ENCODE measurements at places on chromosomes 5 and 9.

DNA sequence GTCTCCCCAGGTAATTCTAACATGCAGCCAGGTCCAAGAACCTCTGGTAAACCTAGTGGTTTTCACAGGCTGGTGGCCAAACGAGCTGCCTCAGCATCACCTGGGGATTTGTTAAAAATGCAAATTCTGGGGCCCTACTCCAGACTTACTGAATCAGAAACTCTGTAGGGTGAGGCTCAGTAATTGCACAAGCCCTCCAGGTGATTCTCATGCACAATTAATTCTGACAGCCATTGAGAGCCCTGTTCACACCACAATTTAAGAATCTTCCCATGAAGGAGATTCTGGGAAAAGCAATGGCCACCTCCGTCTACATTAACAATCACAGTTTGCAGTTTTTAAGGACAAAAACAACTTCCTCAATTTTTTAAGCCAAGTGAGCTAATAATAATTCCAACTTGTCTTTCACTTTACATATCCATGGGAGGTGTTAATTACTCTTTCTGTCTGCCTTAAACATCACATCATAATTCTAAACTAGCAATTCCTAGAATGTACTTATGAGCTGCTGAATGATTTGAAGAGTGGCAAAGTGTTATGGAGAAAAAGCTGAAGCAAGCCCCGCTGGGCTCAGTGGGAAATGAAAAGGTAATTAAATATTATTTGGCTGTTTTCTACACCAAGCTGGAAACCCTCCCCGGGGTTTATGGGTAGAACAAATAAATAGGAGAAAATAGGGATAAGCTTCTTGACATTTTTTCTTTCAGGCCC lies 70.0 kb downstream of the GLDC start:
- no peak for DNase-seq

GRCh38 chr9:92722386-92723298 lies 42.0 kb downstream of the BICD2 start:
- DNase-seq: no peak

- DNase-seq: peak; percentile 90
Observed at GRCh38 chr9:98796364-98797101, at the start of gene ANKS6. TSS of gene ANKS6 (minus strand) at chr9:98796555. CDS start at chr9:98796491, 64 bp downstream.

DNA sequence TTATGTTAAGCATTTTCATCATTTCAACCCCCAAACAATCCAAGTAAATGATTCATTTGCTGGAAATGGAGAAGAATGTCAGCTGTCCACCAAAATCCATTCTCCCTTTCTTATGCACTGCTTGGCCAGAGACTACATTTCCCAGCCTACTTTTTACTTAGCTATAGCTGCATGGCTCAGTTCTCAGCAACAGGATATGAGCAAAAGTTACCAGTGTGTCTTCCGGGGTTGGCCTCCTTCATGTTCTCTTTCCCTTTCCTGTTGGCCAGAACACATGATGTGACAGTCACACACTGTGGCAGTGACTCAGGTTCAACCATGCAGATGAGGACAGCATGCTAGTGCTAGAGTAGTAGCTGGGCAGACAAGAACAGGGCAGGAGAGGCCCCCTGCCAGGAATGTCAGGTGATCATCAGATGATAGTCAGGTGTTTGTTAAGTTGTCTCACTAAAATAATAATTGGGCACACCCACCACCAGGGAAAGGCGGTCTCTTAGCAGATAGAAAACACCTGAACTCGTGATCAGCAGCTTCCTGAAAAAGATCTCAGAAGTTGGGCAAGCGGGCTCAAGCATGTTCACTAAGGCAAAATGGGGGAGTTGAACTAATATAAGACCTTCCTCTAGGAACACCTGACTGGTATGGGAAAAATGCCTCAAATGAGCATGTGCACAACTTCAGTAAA lies 12.2 kb downstream of the GPR150 start:
- DNase-seq: peak; percentile 60

GRCh38 chr5:60945813-60946187 lies 795 bp downstream of the NDUFAF2 start:
- no peak for DNase-seq

- no peak for DNase-seq
Observed at GRCh38 chr5:76999451-76999850, 30.8 kb upstream of the AGGF1 start.

DNA sequence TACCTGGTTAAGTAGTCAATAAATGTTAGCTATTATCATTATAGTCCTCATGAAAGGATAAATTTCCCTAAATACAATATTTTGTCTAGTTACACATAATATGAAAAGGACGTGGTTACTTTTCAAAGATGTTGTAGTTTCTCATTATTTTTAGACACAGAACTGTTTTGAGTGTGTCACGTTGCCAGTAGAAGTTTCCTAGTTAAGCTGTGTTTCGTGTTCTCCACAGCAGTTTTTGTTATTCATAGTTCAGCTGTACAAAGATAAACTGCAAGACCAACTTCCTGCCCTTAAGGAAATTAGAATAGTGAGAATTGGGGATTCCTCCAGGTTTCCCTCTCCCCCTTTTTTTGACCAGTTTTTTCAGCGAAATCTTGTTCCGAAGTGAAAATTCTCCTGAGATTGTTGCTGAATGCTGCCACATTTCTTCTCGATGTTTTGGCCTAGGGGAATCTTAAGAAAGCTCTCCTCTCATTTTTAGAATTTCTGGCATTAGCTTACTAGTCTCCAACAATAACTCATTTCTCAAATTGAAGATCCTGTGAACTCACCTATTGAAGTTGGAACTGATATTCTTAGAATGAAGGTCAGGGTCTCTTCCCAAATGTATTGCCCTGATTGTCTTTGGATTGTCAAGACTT lies 176.1 kb downstream of the PAM start:
- DNase-seq: no peak

DNA sequence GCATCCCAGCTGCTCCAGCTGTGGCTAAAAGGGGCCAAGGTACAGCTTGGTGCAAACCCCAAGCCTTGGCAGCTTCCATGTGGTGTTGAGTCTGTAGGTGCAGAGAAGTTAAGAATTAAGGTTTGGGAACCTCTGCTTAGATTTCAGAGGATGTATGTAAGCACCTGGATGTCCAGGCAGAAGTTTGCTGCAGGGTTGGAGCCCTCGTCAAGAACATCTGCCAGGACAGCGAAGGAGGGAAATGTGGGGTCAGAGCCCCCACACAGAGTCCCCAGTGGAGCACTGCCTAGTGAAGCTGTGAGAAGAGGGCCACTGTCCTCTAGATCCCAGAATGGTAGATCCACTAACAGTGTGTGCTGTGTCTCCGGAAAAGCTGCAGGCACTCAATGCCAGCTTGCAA lies 236.2 kb upstream of the ADRA1B start:
- DNase-seq: no peak
